ENCODE measurements at places on chromosomes 5 and 9. TPM values are rescaled to one million over a fixed set of nuclear protein-coding genes. Genes with fewer than 3 reads are reported as not detected.

Gene SV2C
- 0.32 TPM for total RNA-seq

Gene DAB2
- 145 TPM for total RNA-seq

GRCh38 chr5:158658446-158659230 lies 441.1 kb downstream of the EBF1 start:
- DNase-seq, result no peak

- DNase-seq, result no peak
Observed at GRCh38 chr5:16049761-16050160, 129.8 kb downstream of the MARCHF11 start.

Gene PCDHAC1
- total RNA-seq, result 3.7 TPM

DNA sequence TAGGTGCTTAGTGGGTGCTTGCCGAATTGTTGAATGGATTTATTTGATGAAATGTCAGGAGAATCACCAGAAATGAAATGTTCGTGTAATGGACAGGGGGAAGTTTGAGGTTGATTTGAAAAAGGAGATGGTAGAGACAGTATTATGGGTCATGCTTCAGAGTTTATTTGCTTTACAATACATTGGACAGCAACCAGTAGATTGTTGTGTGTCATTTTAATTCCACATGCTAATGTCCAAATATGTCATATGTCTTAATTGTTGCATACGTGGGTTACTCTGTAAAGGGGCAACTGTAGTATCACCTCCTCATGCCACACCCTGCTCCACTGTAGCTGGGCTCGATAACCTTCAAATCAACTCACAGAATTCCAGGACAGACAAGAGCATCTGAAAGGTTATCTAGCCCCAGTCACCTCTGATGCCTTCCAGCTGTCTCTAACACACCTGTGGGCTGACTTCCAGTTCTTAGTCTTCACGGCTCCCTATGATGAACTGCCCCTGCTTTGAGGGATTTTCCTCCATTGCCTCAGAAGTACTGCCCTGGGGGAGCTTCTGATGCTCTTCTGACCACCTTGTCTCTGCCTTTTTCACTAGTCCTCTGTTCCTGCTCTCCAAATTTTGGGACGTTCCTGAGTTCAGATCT lies 1.7 kb downstream of the PDCD1LG2 start:
- DNase-seq, result no peak

Gene CDX1
- total RNA-seq, result not detected

DNA sequence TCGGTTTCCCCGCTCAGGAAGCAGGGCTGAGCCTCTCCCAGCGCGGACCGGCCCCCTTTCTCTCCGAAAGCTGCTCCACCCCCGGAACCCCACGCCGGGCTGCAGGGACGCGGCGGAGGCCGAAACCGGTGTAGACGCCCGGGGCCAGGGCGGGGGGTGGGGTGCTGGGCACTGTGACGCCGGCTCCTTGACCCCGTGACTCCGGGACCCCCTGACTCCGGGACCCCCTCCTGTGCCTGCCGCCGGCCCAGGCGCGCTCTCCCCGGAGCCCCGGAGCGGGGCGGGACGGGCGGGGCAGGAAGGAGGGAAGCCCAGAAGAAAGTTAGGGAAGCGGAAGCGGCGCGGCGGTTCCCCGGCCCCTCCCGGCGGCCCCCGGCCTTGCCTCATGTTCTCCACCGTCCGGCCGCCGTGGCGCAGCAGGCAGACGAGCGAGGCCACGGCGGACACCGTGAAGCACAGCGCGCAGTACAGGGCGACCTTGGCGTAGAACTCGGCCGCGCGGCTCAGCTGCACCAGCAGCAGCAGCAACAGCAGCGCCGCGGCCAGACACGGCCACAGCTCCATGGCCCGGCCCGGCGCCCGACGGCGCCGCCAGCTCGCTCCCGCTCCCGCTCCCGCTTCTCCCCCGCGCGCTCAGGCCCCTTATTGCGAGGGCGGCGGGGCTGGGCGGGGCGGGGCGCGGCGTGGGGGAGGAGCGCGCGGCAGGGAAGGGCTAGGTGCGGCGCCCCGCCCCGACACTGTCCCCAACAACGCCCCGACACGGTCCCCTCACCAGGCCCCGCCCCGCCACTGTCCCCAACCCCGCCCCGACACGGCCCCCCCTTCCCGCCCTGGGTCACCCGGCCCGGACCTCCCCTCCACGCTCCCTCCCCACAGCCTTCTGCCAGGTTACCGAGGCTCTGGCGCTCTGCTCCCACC lies at the start of gene AGPAT2:
TSS of gene AGPAT2 (minus strand) at position 664 of the 918 bp plus-strand sequence. CDS start at position 564, 100 bp downstream.
- DNase-seq, result peak; percentile 94

Gene ANXA2R
- 4.8 TPM for total RNA-seq

- DNase-seq, result no peak
Observed at GRCh38 chr9:76112151-76112550, 221.7 kb downstream of the PCSK5 start.

Gene PRR16
- 3.1 TPM for total RNA-seq

DNA sequence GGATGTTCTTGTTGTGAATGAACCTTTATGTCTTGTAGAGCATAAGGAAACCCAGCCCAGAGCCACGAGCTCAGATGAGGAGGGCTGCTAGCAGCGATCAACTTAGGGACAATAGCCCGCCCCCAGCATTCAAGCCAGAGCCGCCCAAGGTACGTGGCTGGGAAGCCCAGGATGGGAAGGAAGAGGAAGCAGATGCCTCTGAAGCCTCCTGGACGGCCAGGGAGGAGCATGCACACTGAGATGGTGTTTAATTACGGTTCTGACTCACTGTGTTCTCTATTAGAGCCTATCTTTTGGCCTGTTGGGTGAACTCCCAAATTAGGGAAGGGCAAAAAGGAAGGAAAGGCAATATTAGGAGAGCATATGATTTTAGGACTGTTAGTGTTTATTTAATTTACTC lies 75.3 kb downstream of the TJP2 start:
- DNase-seq, result no peak

DNA sequence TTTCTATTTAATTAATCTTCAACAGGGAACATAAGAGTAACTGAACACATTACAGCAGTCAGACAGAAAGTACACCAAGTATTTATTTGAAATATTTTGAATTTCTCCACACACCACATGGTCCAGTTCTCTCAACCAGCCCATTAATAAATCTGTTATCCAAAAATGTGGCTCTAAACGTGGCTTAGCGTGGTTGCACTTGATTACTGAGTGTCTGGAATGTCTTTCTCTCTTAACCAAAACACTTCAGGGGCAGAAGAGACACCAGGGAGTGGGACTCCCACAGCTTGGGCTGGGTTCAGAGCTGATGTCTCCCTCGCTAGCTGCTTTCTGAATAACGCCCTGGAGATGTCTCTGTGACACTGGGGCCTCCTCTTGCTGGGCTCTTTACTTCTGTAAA lies 52.6 kb upstream of the FANCC start:
- DNase-seq, result no peak

DNA sequence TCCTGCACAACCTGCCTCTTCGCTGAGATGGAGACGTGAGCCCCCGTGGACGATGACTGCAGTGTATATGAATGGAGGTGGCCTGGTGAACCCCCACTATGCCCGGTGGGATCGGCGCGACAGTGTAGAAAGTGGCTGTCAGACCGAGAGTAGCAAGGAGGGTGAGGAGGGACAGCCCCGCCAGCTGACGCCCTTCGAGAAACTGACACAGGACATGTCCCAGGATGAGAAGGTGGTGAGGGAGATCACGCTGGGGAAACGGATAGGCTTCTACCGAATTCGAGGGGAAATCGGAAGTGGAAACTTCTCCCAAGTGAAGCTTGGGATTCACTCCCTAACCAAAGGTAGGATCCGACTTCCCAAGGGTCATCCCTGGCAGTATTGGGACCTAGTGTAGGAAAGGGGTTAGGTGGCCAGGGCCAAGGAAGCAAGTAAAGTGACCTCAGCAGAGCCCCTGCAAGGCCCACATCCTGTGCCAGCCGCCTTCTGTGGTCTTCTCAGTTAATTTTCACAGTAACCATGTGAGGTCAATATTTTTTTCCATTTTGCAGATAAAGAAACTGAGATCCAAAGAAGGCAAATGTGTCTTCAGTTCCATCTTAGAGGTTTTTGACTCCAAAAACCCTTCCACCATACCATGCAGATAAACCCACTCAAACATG lies 53.8 kb downstream of the NIM1K start:
- DNase-seq, result no peak

GRCh38 chr5:124584991-124585715 lies 161.3 kb downstream of the ZNF608 start:
- DNase-seq, result no peak

GRCh38 chr5:60402161-60402785 lies 297.7 kb downstream of the DEPDC1B start:
- DNase-seq, result no peak

DNA sequence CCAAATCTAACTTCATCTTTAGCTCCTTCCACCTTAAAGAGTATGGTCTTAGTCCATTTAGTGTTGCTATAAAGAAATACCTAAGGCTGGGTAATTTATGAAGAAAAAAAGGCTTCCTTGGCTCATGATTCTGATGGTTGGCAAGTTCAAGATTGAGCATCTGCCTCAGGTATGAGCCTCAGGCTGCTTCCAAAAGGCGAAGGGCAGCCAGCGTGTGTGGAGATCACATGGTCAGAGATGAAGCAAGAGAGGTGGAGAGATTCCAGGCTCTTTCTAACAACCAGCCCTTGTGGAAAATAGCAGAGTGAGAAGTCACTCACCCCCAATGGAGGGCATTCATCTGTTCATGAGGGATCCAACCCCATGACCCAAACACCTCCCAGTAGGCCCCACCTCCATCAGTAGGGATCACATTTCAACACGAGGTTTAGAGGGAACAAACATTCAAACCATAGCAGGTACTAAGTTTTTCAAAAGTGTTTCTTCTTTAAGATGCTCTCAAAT lies 225.9 kb downstream of the SGCD start:
- no peak for DNase-seq

Gene KIF24
- 0.46 TPM for total RNA-seq

- no peak for DNase-seq
Observed at GRCh38 chr5:109567374-109568044, 122.2 kb upstream of the MAN2A1 start.

Gene FAF2
- total RNA-seq, result 35.1 TPM

- DNase-seq, result no peak
Observed at GRCh38 chr5:127085371-127085770, 12.1 kb upstream of the C5orf63 start.

Gene ELAVL2
- not detected for total RNA-seq

DNA sequence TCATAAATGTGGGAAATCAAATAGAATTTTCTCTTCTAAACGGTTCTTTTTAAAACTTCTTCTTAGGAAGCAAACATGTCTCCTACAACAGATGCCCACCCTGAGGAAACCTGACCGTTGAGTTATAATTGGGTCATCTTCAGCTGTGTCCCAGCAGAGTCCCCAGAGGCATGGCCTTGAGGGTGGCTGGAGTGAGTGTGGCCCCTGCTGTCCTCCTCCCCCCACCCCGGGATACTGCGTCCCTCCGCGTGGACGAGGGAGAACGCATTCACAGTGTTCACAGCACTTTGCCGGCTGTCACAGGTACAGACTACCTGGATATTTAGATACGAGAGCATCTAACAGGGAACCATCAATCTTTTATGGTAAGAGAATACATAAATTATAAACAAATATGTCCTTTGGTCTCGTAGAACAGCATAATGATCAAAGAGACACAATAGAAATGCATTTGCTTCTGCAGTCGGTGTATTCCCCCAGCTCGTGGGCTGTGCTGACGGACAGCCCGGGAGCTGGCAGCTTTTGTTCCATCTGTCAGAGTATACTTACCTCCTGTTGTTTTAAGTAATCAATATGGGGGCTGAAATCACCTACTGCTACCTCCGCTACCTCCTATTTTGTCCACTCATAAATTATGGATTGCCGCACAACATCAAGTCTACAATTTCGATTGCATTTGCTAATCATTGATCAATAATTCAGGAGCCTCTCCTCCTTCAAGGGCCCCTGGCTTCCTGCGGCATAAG lies 214.7 kb downstream of the IRX2 start:
- DNase-seq, result no peak

DNA sequence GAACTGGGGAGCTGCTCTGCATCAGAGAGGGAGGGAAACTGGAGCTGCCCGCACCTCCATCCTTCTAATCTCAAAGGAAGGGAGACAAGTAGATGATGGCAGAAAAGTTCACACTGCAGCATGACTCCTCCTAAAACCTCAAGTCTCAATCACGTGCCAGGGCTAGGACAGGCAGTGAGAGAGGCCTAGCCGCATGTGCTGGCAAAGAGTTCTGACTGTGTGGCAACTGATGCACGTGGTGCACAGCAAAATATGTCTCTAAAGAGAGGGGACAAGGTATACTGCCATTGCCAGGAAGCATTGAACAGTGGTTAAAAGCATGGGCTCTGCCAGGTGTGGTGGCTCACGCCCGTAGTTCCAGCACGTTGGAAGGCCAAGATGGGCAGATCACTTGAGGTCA lies 38.1 kb downstream of the FBXO10 start:
- peak; percentile 10 for DNase-seq

Gene PCDHA10
- total RNA-seq, result 1.7 TPM
